Non-pigmented ciliary epithelial cell (primary cell): ENCODE measurements at places on chromosomes 13 and 19.
A peak's percentile ranks its signal among the peaks of the same experiment; 100 is the strongest.

- peak; percentile 92 for DNase-seq
These were observed 67.5 kb downstream of the POSTN start for GRCh38 chr13:37531049-37531448.

DNA sequence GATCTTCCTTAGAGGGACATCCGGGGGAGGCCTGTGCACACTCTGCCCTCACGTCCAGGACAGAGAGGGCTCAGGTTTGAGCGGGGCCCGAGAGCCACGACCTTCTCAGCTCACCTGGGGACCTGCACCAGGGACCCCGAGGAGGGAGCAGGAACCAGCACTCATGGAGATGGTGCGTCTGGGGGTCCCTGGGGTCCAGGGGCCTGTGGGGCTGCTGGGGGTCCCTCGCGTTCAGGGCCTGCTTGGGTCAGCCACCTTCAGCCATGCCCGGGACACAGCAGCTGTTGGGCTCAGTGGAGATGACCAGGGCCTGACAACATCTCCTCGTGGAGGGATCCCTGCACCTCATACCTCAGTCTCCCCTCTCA is 47.1 kb downstream of the TMEM255B start:
- DNase-seq, result no peak

DNA sequence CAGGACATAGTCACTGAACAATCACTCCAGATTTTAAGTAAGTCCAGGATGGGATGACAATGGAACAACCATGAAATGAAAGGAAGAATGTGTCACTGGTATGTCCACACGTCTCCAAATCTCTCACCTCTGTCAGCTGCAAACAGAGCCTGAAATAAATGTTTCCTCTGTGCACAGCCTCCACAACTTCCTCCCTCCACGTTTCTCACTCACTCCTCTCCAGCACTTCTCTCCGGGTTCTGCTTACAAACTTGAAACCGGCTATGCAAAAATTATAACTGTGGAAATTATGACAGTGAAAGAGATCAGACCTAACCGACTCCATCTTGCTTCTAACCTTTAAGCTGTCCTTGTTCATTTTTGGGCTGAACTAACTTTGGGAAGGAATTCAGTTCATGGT is 35.0 kb upstream of the ALOX5AP start:
- DNase-seq, result no peak

DNA sequence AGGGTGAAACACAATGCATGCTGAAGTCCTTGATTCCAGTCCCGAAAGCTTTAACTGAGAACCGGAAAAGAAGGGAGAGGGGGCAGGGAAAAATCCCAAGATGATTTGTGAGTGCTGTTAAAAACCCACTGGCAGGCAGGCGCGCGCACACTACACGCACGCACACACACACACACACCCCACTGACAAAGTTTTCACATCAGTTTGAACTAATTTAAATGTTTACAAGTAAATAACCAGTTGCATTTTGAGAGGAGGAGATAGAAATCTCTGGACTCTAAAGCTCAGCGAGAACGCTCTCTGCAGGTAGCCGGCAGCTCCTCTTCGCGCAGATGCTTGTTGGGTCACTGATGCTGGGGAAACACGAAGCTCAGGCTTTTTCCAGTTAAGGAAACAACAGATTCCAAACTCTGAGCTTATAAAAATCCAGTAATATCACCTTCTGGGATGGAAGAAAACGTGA is 818 bp upstream of the SLITRK1 start:
- no peak for DNase-seq

GRCh38 chr13:67023130-67023876 is 206.8 kb downstream of the PCDH9 start:
- peak; percentile 90 for DNase-seq

GRCh38 chr19:36121486-36122124 is 6.3 kb downstream of the TBCB start:
- no peak for DNase-seq

DNA sequence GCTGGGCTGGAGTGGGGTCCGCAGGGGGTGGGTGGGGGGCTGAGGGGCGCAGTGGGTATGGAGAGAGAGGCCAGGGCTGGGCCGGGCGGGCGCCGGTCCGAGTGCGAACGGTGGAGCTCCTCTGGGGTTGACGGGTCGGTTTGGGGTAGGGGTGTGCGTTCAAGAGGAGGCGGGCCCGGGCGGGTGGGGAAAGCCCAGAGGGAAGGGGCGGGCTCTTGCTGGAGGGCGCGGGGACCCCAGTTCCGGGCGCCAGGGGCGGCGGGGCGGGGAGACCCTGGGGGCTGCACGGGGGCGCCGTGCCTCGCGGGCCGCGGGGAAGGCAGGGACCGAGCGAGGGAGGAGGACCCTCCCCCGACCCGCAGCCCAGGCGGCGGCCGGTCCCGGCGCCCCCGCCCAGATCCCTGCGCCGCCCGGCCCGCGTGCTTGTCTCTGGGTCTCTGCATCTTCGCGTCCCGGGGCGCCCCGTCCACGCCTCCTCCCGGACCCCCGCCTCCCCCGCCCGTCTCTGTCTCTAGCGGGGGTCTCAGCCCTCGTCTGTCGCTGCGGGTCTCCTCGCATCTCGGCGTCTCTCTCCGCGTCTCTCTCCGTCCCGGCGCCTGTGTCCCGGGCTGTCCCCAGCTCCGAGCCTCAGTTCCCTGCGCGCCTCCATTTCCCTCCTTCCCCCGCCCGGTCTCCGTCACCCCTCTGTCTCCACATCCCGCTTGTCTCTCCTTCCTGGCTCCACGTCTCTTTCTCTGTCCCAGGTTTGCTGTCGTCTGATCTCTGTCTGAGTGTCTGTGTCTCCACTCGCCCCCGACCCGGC is 8.3 kb upstream of the SHISA7 start:
- no peak for DNase-seq

GRCh38 chr13:25982907-25983306 is 68.9 kb downstream of the SHISA2 start:
- DNase-seq, result no peak

DNA sequence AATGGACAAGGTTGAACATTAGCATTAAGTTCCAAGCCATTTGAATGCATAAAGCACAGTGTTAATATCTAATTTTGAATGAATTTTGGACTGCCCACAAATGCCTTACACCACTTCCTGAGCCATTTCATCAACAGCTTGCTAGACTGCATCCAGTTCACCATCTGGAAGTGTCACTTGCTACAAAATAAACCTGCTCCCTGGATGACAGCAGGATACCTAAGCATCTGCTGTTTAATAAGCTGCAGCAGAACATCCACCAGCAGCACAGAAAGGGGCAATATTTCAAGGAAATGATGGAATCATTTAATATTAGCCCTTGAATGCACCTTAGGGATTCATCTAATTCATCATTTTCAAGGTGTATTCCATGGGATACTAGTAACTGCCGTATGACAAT is 76.6 kb upstream of the PCDH9 start:
- no peak for DNase-seq

- no peak for DNase-seq
These were observed 182.2 kb downstream of the FOXO1 start for GRCh38 chr13:40484101-40484800.

GRCh38 chr13:72495681-72496080 is 231.7 kb downstream of the MZT1 start:
- DNase-seq, result no peak

GRCh38 chr19:30423481-30423880 is 51.3 kb downstream of the ZNF536 start:
- DNase-seq, result no peak

GRCh38 chr19:33556261-33556660 is 34.7 kb upstream of the PEPD start:
- DNase-seq, result no peak

- DNase-seq, result peak; percentile 22
These were observed 37.8 kb downstream of the TNFSF14 start for GRCh38 chr19:6632002-6632621.

DNA sequence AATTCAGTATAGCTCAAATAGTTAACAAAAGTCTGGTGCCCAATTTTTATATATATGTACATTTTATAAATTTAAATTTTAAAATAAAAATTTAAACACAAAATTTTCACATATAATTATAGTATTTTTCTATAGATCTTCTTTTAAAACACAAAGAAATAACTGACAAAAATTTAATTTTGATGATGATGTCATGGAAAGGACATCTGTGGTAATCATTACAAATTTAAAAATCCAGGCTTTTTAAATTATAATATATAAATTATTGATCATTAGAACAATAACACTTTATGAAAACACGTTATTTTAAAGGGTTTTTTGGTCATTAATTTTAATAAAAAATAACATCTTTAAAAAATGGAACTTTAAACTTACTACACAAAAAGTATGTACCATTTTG is 381.1 kb downstream of the DACH1 start:
- DNase-seq, result no peak

DNA sequence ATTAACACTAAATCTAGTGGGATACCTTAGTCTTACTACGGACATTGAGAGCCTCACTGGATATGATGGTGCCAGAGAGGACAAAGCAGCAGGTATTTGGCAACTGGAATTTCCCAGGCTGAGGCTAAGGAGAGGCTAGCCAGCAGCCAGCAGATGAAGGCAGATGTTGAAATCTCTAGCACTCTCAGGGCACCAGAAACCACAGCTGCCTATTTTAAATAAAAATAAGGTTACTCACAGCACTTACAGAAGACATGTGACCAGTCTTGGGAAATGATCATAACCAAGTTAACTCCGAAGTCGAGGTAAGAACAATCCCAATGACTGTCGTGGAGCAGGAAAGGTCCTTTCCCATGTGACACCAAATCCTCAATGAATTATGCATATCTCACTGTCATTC is 1726.0 kb downstream of the EFNB2 start:
- DNase-seq, result no peak

DNA sequence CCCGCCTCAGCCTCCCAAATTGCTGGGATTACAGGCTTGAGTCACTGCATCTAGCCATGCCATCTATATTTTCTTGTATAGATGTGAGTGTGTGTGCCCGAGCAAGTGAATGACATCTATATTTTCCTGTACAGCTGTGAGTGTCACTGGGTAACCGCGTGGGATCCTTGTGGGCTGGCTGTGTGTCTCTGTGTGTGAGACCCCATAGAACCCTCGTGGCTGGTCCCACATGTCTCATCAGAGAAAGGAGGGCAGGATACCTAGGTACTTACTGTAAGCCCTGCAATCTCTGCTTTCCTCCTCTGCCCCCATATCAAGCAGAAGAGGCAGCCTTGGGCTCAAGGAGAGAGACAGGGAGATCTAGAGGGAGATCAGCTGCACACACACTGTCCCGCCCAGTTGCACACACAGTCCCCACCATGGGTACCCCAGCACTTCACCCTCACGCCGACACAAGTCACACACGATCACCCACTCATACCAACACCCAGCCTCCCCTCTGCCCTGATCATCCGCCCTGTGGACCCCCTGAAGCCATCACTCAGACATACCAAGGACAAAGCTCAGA is 655 bp downstream of the DENND1C start:
- DNase-seq, result no peak

DNA sequence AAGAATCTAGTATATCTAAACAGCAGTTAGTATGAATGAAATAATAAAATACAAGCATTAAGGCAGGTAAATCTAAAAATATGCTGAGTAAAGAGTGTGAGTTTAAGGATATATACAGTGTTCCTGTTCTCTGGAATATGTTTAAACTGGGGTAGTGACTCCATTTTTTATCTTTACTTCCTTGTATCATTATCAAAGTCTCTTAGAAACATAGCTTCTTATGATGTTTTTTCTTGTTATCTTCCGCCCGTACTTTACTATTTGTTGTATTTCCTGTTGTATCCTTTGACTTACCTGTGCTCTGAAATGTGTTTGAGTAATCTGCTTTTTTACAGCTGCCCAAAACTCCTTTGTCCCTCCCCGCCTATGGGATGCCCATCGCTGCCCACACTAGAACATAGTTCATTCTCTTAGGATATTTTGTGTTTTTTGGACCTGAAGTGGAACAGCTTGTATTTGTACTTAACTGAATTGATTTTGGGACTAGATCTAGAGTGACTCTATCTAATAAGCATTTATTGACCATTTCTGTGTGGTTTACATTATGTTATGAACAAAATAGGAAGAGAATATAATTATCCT is 80.8 kb downstream of the PDS5B start:
- no peak for DNase-seq

GRCh38 chr13:22372261-22372660 is 701.4 kb downstream of the FGF9 start:
- no peak for DNase-seq

- DNase-seq, result no peak
These were observed 7.7 kb upstream of the PROZ start for GRCh38 chr13:113150550-113151365.

- DNase-seq, result no peak
These were observed 12.5 kb upstream of the RSPH6A start for GRCh38 chr19:45827459-45828093.

DNA sequence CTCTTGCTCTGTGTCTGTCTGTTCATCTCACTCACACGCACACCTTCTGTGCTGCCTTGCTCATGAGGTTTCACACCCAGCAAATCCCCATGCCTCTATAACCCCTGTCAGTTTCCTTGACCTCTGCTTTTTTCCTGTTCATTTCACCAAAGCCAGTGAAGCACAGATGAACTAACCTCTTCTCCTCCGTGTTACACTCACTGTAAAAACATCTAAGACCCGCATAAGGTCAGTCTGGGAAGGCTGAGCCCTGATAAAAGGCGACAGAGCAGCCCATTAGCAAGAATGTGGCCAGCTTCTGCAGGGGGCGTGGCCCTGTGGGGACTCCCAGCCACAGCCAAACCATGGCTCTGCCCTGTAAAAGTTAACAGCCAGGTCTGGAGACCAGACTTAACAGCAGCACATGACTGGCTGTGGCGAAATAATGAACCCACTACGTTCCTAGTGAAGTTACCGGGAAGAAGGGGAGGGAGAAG is 42.8 kb upstream of the NPAS1 start:
- DNase-seq, result no peak

DNA sequence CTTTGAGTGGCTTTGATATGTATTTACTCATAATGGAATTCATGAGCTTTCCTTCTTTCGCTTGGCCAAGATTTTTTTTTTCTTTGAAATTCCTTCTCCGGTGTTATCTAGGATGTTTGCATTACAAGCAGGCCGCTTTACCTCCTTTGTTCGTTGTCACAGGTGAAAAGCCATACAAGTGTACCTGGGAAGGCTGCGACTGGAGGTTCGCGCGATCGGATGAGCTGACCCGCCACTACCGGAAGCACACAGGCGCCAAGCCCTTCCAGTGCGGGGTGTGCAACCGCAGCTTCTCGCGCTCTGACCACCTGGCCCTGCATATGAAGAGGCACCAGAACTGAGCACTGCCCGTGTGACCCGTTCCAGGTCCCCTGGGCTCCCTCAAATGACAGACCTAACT is 16.7 kb downstream of the KLF5 start:
- no peak for DNase-seq
